Activated CD8-positive, alpha-beta T cell treated with anti-CD3 and anti-CD28 coated beads for 36 hours (primary cell): ENCODE measurements at places on chromosomes 4 and X. TPM values are rescaled to one million over a fixed set of nuclear protein-coding genes. Genes with fewer than 3 reads are reported as not detected.
A peak's percentile ranks its signal among the peaks of the same experiment; 100 is the strongest.

- H3K4me3 ChIP-seq, result no peak overlapping the region
- DNase-seq, result no peak
- H3K27ac ChIP-seq, result no peak overlapping the region
- H3K27me3 ChIP-seq, result peaks cover 3% of the 10 kb centered on the region
These were observed 162.1 kb upstream of the KIT start for GRCh38 chr4:54495641-54496040.

Gene TASL
- 1.7 TPM for total RNA-seq

GRCh38 chr4:27173280-27173679 is 312.6 kb downstream of the STIM2 start:
- no peaks in the 10 kb centered on the region for H3K36me3 ChIP-seq
- H3K27me3 ChIP-seq, result no peaks in the 10 kb centered on the region
- no peak overlapping the region for H3K27ac ChIP-seq

GRCh38 chrX:151687635-151688034 is 7.6 kb upstream of the PRRG3 start:
- H3K4me3 ChIP-seq, result no peak overlapping the region
- no peak overlapping the region for H3K27ac ChIP-seq
- no peaks in the 10 kb centered on the region for H3K27me3 ChIP-seq
- no peak for DNase-seq
- H3K4me1 ChIP-seq, result no peaks in the 10 kb centered on the region

DNA sequence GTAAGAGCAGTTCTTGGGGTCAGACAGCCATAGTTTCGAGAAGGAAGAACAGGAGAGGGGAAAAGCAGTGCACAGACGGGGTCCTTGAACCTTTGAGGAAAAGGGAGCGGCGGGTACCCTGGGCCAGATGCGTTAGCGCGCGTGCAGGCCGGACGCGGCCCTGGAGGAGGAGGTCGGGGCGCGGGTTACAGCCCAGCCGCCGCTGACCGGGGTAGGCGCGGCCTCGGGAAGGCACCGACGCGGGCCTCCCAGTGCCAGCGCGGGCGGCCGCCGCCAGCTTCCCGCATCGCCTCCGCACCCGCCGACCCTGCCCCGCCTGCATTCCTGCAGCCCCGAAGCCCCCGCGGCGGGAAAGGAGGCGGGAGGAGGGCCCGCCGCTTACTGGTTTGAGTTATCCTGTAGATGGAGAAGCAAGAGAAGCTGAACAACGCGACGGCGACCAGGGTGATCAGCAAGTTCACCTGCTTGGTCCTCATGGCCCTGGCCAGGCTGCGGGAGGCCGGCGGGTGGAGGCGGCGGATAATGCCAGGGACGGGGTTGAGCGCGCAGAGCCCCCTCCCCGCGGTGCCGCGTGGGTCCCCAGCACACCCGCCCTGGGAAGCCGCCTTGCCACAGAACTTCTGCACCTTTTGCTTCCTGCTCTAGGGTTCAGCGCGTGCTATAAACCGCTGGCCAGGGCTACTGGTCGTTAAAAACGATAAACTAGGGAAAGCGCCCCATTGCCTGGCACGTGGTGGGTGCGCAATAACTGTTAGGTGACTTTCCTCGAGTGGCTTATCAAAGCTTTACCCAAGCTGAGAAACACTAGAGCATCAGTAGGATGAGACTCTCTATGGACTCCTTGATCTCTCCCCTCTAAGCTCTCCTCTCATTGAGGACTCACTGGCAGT is at the start of gene MGAT4D:
Gene MGAT4D (minus strand): TSS at position 547 of the 890 bp plus-strand sequence. CDS start 71 bp downstream, at position 476.
- H3K4me1 ChIP-seq, result peaks cover 4% of the 10 kb centered on the region
- H3K27me3 ChIP-seq, result peaks cover 51% of the 10 kb centered on the region
- H3K27ac ChIP-seq, result no peak within 1 kb of the TSS
- H3K4me3 ChIP-seq, result peak within 1 kb of the TSS; percentile 31
- no peaks in the 10 kb centered on the region for H3K36me3 ChIP-seq

DNA sequence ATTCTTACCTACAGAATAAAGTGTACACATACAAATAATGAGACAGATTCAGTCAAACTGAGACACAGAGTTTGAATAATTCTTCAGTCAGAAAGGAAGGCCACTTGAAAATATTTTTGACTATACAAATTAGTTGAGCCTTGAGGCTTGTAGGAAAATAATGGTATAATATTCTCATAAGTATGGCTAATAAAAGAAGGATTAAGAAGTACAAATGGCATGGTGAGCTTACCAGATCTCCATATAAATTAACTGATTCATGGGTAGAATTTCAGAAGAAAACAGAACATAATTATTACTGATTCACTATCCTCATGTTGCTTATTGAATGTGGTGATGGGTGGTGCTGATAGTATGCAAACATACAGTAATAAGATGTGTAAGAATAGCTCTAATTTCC is 401.1 kb downstream of the PCDH18 start:
- no peak overlapping the region for H3K27ac ChIP-seq
- H3K27me3 ChIP-seq, result no peaks in the 10 kb centered on the region
- no peaks in the 10 kb centered on the region for H3K4me1 ChIP-seq
- no peak overlapping the region for H3K4me3 ChIP-seq
- DNase-seq, result no peak

DNA sequence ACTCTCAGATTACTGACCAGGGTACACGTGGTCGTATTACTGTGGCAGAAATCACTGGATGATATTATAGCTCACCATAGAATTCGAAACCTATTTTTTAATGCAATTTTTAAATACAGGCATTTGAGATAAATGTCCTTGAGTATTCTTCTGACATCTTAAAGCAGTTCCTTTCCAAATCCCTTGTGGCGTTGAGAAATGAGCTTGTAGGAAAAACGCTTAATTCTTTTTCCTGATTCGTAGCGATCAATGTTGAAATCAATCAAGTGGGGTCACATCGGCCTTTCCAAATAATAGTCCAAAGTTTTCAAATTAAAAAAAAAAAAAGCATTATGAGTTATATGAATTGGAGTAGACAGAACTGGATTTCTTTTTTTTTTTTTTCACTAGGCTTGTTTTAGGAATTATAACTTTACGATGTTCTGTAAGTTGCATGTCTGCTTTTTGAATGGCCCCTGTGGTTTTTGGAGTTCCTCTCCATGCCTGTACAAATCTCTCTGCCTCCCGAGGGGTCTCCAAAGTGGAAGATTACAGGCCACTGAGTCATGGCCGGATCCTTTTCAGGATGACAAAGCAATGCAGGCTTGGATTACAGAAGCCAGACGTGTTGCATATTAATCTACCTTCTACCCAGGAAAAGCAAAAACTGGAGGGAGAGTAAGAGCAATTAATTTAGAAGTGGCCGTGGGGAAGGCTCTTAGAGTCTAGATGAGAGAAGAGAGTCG is 226.1 kb downstream of the SHOX start:
- DNase-seq, result no peak
- no peaks in the 10 kb centered on the region for H3K4me1 ChIP-seq
- no peaks in the 10 kb centered on the region for H3K36me3 ChIP-seq
- no peak overlapping the region for H3K4me3 ChIP-seq

DNA sequence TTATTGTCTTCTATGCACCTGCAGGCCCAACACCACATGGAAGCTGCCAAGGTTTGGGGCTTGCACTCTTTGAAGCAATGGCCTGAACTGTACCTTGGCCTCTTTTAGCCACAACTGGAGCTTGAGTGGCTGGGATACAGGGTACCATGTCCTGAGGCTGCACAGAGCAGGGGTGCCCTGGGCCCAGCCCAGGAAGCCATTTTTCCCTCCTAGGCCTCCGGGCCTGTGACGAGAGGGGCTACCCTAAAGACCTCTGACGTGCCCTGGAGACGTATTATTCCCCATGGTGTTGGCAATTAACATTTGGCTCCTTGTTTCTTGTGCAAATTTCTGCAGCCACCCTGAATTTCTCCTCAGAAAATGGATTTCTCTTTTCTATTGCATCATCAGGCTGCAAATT is 519.9 kb upstream of the MAGEB18 start:
- H3K4me1 ChIP-seq, result no peaks in the 10 kb centered on the region
- no peaks in the 10 kb centered on the region for H3K36me3 ChIP-seq
- no peaks in the 10 kb centered on the region for H3K27me3 ChIP-seq
- H3K27ac ChIP-seq, result no peak overlapping the region
- H3K4me3 ChIP-seq, result no peak overlapping the region
- no peak for DNase-seq

Gene SLC25A43
- 5.6 TPM for total RNA-seq

Gene MRPS18C
- 62.7 TPM for total RNA-seq

GRCh38 chr4:59664771-59665170 is 1535.4 kb upstream of the ADGRL3 start:
- no peak overlapping the region for H3K4me3 ChIP-seq
- H3K27me3 ChIP-seq, result no peaks in the 10 kb centered on the region
- no peak for DNase-seq
- H3K4me1 ChIP-seq, result no peaks in the 10 kb centered on the region

Gene XKRX
- total RNA-seq, result 0.49 TPM

GRCh38 chr4:8035371-8035780 is 95.7 kb upstream of the AFAP1 start:
- H3K36me3 ChIP-seq, result no peaks in the 10 kb centered on the region
- no peak overlapping the region for H3K4me3 ChIP-seq

GRCh38 chr4:33467291-33467690 is 2747.1 kb downstream of the PCDH7 start:
- no peak for DNase-seq
- H3K4me1 ChIP-seq, result no peaks in the 10 kb centered on the region
- no peaks in the 10 kb centered on the region for H3K36me3 ChIP-seq
- H3K27me3 ChIP-seq, result no peaks in the 10 kb centered on the region

- H3K4me1 ChIP-seq, result peaks cover 3% of the 10 kb centered on the region
- no peaks in the 10 kb centered on the region for H3K36me3 ChIP-seq
- no peak overlapping the region for H3K27ac ChIP-seq
- H3K27me3 ChIP-seq, result peaks cover 1% of the 10 kb centered on the region
These were observed 61.4 kb downstream of the AGA start for GRCh38 chr4:177380730-177381287.

DNA sequence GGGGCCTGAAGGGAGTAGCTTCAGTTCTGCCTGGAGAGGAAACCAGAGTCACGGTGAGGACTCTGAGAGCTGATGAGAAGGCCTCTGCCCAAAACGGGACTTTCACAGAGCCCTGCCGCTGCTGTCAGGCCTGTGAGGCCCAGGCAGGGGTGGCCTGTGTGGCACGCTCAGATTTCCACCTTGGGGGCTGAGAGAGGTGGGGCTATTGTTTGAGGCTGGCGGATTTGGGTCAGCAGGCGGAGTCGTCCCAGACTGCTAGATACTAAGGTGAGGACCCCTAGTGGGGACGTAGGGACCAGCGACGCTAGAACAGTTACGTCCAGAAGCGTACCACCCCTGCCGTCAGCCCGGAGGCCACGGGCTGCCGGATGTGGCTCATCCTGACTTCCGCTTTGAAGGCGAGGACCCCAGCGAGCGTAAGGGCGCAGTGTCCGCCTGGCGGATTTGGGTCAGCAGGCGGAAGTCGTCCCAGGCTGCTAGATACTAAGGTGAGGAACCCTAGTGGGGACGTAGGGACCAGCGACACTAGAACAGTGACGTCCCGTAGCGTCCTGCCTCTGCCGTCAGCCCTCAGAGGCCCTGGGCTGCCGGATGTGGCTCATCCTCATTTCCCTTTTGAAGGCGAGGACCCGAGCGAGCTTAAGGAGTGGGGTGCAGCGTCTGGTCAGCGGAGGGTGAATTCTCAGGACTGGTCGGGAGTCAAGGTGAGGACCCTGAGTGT is at the start of gene MAGEB1:
Gene MAGEB1 (plus strand): TSS at position 378 of the 721 bp plus-strand sequence. CDS start 3,348 bp downstream, outside the sequence.
- H3K27me3 ChIP-seq, result no peaks in the 10 kb centered on the region
- no peaks in the 10 kb centered on the region for H3K4me1 ChIP-seq
- no peak within 1 kb of the TSS for H3K4me3 ChIP-seq
- H3K36me3 ChIP-seq, result no peaks in the 10 kb centered on the region

GRCh38 chr4:16779028-16779675 is 119.3 kb downstream of the LDB2 start:
- H3K4me3 ChIP-seq, result no peak overlapping the region
- no peaks in the 10 kb centered on the region for H3K4me1 ChIP-seq
- peaks cover 5% of the 10 kb centered on the region for H3K27me3 ChIP-seq
- no peak for DNase-seq
- no peak overlapping the region for H3K27ac ChIP-seq

DNA sequence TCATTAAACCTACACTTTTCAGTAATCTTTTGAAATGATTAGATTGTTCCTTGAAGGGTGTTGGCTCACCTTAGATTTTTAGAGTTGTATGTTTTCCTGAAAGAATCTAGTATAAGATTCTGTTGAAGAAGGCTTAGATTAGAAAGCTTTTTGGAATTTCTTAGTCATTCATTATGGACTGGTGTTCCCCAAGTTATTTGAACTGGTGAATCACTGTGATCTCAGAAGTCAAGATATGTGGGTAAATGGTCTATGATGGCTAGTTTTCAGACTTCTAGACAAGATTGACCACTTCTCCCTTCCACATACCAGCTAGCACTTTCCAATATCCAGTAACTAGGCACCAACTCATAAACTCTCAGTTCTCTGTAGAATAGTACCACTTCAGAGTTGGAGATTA is 138.1 kb downstream of the KDM6A start:
- no peak overlapping the region for H3K4me3 ChIP-seq
- peak overlapping the region; percentile 15 for H3K27ac ChIP-seq
- peaks cover 46% of the 10 kb centered on the region for H3K4me1 ChIP-seq

Gene STK32B
- total RNA-seq, result not detected

Gene F8A3
- total RNA-seq, result 11.0 TPM

Gene P2RY8
- total RNA-seq, result 27.5 TPM

- no peaks in the 10 kb centered on the region for H3K36me3 ChIP-seq
- no peaks in the 10 kb centered on the region for H3K27me3 ChIP-seq
- no peak overlapping the region for H3K4me3 ChIP-seq
These were observed 137.8 kb upstream of the HS3ST1 start for GRCh38 chr4:11566444-11567022.

DNA sequence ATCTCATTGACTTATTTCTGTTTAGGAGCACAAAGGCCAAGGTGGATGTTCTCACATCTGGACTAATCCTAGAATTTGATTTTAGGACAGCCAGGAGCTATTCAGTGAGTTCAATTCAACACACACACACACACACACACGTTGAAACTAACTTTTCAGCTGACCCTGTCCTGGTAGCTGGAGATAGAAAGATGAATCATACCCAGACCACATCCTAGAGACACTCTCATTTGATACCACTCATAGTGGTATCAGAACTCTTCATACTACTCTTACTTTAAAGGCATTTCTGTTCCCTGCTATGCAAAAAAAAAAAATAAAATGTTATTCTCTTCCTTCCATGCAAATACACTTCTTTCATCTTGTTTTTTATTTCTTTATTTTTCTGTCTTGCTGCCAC is 36.7 kb downstream of the KLF8 start:
- no peak for DNase-seq
- no peak overlapping the region for H3K27ac ChIP-seq
- no peaks in the 10 kb centered on the region for H3K36me3 ChIP-seq

DNA sequence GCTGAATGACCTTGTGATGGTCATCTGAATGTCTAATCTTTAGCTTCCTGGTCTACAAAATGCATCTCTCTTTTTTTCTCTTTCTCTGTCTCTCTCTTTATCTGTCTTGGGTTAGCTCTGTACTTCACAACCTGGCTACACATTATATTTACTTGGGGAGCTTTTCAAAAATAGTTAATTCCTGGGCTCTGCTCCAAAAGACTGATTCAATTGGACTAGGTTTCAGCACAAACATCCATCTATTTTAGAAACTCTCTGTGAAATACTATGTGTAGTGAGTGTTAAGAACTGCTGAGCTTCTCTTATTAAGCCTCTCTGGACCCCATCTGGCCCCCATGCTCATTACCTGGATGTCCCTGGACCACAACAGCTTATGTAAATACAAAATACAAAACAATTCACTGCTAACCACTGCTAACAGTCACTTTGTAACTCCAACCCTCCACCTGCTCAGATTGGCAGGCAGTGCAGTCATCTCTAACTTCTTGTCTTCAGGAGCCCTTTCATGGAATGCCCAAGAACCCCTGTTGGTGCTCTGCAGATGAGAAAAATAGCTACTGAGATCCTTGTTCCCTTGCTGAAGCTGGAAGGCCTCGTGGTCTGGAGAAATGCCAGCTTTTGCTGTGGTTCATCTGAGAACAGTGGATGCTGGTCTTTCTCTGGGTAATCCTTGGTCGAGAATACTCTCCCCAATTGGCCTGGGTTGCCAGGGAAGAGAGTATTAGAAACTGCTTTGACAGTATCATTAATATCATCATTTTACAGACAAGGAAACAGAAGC is 14.8 kb upstream of the BOD1L1 start:
- peaks cover 22% of the 10 kb centered on the region for H3K27me3 ChIP-seq
- DNase-seq, result no peak
- H3K27ac ChIP-seq, result no peak overlapping the region
- H3K4me1 ChIP-seq, result peaks cover 2% of the 10 kb centered on the region
